ENCODE measurements at places on chromosomes 4 and X. TPM values are rescaled to one million over a fixed set of nuclear protein-coding genes. Genes with fewer than 3 reads are reported as not detected.

DNA sequence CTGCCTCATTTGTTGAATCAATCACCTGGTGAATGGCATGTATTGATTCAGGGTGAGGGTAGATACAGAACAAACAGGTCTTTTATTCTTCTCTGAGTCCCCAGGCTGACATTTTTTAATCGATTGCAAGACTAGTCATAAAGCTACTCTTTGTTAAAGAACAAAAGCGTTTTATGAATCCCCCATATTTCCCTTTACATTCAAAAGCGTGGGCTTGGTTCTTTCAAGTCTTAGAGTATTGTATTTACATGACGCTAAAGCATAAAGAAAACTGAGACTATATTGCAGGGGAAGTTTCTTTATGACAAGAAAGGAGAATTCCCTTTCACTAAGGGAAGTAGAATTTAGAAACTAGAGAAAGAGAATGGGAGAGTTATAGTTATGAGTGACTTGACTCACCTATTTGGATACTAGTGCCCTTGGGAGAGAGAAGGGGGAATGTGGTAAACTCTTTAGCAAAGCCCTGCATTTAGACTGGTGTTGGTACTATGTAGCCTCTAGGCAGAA, 69.3 kb upstream of the PDE5A start:
- DNase-seq = no peak

DNA sequence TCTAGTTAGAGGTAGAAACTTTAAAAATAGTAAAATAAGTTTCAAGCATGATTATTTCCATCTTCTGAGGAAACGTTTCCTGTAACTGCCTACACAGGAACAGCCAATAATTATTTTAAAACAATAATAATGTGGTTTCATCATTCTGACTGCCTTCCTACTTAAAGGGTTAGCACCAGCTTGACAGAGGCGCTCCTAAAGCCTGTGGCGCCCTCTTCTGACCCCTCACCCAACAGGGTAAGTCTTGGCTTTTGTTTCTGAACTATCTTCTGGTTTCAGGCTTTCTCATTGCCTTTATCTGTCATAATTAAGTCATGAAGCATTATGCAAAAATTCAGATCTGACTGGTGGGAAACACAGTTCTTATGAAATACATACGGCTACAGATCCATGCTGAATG, 96.7 kb downstream of the ITM2A start:
- DNase-seq = no peak

DNA sequence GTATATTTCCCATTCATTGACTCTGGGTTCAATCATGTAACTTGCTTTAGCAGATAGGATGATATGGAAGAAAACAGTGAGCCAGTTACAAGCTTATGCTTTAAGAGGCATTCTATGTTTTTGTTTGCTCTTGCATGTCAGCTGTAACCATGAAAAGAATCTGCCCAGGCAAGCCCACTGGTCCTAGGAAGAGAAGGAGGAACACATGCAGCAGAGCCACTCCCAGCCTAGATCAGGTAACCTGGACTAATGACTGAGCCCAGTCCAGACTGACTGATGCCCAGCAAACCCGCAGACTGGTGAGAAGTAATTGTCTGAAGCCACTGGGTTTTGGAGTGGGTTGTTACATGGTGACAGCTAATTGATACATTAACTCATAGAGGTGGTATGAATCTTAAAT, 167.9 kb downstream of the COL4A6 start:
- DNase-seq = no peak

GRCh38 chr4:127479031-127479622, 153.6 kb upstream of the INTU start:
- DNase-seq = no peak

DNA sequence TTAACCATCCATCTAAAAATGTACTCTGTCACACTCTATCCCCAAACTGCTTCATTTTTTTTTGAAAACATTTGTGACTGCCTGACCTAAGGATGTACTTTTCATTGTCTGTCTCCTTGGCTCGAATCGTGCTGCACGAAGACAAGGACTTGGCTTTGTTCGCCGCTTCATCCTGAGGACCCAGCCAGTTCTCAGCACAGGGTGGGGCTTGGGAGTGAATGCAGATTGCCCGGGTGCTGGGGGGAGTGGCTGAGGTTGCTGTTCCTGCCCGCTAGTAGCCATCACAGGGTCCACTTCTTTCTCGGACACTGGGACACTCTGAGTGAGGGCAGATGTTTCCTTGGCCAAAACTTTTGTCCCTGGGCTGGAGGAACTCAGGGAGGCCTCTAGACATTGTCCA, 70.1 kb upstream of the CLCN4 start:
- DNase-seq = no peak

DNA sequence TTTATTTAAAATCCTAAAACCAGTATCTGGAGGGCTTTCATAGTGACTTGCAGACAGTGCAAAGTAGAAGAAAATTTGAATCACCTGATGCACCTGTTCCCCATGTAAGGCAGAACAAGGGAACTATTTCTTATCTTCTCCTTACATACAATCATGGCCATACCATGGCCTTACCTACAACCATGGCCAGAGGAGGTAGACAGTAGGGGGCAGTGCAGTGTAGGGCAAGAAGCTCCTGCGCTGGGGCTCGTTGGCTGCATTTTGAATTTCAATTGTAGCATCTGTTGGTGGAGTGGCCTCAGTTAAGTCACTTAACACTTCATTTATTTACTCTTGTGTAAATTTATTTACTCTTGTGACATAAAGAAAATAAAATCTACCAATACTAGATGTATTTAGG, 33.0 kb downstream of the GALNTL6 start:
- DNase-seq = no peak

DNA sequence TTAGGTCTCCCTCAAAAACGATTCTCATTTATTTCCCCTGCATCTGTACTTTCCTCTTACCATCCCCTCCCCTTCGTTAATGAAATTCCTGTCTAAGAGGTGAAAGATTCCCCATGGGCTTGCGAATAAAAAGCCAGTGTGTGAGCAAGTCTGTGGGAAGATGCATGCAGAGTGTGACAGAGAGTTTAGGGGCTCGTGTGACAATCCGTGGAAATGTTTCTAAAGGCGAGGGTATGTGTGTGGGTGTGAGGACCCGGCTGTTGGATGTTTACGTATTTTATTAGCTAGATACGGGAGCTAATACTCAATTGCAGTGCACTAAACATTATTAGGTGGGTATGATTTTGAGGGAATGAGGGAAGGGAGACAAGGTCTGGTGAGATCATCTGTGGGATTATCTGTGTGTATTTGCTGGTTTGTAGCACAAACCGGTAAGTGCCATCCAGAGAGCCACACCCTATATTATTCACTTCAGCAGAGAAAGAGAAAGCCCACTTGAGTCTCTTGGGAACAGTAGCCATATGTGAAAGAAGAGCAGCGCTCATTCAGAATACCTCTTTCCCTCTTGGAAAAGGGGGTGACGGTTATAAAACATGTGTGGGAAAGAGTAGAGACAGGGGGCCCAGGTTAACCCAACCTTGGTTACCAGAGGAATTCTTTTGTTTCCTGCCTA, 893 bp upstream of the HOPX start:
- DNase-seq = no peak

DNA sequence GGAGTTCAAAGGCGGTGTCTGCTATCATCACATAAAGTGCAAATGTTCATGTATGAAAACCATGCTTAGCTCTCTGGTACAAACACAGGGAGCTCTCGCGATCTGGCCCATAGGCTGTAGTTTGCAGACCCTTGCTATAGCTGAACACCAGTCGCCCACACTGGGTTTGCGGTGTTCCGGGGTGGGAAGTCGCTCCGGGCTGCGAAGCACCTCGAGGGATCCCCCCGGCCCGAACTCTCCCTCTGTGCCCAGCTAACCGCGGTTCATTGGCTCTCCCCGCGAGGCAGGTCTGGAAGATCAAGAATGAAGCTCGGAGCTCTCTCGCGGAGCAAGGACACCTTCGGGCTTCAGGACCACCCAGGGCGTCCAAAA, 341 bp upstream of the PRPS2 start:
- no peak for DNase-seq

- no peak for DNase-seq
These were observed 3.2 kb downstream of the MAGED1 start for GRCh38 chrX:51896626-51897025.

GRCh38 chr4:140628016-140628415, 59.3 kb upstream of the UCP1 start:
- no peak for DNase-seq

Gene ZNF630
- 1.5 TPM for total RNA-seq

Gene PPEF2
- total RNA-seq = not detected

Gene ZFP92
- total RNA-seq = 2.4 TPM

Gene FAM47A
- total RNA-seq = not detected

Gene TMEM128
- total RNA-seq = 9.4 TPM
